ENCODE measurements at places on chromosomes 5 and 9.

- DNase-seq, result no peak
Measured at GRCh38 chr5:137470111-137470920, 28.8 kb downstream of the SPOCK1 start.

GRCh38 chr5:3122985-3123762 is 371.7 kb upstream of the IRX2 start:
- DNase-seq, result no peak

DNA sequence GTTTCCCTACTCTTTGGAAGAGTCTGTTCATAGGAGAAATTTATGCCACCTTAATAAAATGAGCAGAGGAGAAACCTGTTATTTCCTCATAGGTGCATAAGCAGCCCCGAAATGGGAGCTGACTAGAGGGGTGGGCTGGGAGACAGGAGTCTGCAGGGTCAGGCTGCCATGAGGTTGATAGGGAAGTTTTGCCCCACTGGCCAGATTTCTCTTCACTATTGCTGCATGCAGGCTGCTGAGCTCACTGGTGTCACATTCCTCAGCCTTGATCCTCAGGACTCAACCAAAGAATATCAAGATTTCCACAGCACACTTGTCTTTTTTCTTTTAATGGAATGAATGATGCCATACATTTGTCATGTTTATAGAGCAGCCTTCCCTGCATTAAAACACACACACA is 60.7 kb downstream of the BHMT start:
- DNase-seq, result no peak

DNA sequence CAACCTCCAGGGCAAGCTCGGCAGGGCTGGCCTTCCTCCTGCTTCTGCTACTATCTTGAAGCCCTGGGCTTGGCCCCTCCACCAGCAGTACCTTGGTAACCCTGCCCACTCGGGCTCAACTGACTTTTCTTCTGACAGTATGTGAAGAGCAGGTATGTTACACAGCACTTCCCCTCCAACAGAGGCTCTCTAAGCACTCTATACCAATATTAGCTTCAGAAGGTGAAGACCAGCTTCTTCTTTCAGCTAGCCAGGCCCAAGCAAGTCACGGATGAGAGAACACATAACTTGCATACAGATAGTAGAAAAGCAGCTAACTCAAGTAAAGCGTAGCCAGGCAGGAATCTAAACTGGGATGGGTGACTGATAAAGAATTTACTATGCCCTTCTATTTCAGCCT is 64.3 kb downstream of the FEM1C start:
- DNase-seq, result no peak

DNA sequence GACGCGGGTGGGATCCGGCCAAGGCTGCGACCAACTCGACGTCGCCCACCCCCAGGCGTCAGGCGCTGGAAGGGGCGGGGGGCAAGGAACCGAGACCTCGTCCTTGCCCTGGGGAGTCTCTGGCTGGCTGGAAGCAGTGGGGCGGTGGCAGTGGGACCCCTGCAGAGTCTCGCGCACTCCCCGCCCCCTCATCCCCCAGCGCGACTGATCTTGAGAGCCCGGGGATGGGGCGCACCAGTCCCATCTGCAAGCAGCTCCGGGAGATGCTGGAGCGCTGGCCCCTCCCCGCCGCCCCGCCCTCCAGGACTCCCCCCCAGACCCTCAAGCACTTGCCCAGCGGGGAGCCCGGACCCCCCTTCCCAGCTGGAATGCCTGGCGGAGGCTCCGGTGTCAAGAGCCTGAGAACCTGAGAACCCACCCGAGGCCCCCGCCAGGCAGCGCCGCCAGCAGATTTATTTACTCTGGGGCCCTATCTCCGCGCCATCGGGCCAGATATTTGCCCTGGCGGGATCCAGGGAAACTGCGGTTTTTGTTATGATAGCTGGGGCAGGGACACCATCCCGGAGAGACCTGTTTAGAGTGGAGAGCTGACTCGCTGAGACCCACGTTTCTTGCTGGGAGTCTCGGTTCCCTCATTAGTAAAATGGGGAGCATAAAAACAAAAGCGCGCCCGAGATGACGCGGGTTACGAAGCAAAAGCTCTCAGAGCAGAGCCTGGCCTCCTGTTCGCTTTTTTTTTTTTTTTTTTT is 1.2 kb downstream of the PRRT1B start:
- DNase-seq, result no peak

DNA sequence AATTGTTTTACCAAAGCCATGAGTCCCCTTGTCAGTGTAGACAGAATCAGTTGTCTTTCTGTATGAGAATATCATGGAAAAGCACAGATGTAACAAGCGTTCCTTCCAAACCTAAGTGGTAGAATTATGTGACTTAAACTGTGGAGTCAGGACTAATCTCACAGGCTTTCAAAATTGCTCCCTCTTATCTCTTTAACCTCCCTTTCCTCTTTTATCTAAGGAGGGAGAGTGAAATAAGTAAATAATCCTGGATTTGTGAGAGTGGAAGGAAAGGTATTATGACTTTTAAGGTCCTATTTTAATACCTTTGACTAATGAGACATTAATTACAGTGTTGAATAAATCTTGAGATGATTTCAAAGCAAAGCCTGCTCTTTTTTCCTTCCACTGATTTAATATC is 52.4 kb upstream of the LIFR start:
- DNase-seq, result no peak

GRCh38 chr5:8864053-8864452 is 681.8 kb downstream of the SEMA5A start:
- no peak for DNase-seq

GRCh38 chr5:44538797-44539601 is 149.8 kb upstream of the FGF10 start:
- no peak for DNase-seq
